Activated naive CD4-positive, alpha-beta T cell treated with anti-CD3 and anti-CD28 coated beads for 36 hours (primary cell): ENCODE measurements at places on chromosomes 5 and 9.

GRCh38 chr5:119166026-119166425 lies 95.1 kb downstream of the DMXL1 start:
- no peak for DNase-seq

- DNase-seq = no peak
Observed at GRCh38 chr9:86944796-86945727, 2.2 kb downstream of the GAS1 start.

GRCh38 chr5:173396311-173396993 lies 68.2 kb upstream of the STC2 start:
- DNase-seq = no peak

DNA sequence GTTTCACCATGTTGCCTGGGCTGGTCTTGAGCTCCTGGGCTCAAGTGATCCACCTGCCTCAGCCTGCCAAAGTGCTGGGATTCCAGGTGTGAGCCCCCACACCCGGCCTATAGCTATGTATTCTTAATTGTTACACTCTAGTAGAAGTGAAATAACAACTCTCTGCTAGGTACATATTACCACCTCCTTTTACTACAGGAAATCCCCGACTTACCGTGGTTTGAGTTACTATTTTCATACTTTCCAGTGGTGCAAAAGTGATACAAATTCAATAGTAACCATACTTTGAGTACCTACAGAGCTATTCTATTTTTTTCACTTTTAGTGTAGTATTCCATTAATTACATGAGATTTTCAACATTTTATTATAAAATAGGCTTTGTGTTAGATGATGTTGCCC lies 719 bp downstream of the ARL14EPL start:
- no peak for DNase-seq

DNA sequence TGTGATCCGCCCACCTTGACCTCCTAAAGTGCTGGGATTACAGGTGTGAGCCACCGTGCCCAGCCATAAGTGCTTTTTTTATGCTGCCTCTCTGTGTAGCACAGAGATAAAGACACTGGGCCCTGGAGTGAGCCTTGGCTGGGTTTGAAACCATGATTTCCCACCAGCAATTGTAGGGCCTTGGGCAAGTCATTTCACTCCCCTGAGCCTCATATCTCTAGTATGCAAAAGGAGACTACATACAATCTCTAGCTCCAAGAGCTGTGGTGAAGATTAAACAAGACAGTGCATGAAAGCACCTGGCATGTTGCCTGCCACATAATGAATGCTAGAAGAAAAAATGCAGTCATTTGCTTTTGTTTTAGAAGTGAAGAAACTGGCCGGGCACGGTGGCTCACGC lies 3.9 kb downstream of the FABP6 start:
- DNase-seq = no peak
